ENCODE measurements at places on chromosomes 2 and 18.

DNA sequence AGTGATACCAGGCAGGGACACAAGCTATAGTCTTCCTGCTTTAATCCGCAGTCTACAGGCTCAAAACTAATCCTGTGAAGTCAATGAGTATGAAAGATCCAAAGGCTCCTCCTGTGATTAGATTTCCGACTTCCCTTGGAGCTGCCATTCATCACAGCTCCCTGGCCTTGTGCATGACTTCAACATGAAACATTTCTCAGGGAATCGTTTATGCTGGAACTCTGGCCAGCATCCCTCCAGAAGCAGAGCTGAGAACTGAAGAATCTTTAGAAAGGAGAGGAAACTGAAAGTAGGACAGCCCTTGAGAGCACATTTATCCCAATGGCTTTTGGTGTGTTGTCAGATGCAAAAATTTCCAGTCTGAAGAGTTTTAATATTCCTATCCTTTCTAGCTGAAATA is 84.3 kb upstream of the SESTD1 start:
- no peaks in the 10 kb centered on the region for H3K27me3 ChIP-seq
- H3K36me3 ChIP-seq = no peaks in the 10 kb centered on the region
- no peaks in the 10 kb centered on the region for H3K4me1 ChIP-seq
- H3K4me3 ChIP-seq = no peak overlapping the region

DNA sequence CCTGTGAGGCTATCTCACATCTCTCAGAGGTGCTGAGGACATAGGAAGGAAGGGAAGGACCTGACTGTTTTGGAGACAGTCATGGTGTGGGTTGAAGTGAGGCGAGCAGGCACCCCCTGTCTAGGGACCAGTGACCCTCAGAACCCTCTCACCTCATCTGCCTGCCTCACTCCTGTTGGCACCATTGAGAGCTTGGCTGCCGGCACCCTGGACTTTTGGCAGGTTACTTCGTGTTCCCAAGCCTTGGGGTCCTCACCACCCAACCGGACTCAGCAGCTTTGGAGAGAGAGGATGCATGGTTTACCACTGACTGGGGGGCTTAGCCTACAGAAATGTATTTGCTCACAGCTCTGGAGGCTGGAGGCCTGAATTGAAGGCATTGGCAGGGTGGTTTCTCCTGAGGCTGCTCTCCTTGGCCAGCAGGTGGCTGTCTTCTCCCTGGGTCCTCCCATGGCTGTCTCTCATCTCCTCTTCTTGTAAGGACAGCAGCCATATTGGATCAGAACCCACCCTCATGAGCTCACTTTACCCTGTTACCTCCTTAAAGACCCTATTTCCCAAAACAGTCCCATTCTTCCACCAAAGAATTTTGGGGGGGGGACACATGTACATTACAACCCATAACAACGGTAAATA is 142.0 kb downstream of the TSN start:
- no peaks in the 10 kb centered on the region for H3K36me3 ChIP-seq
- H3K4me3 ChIP-seq = no peak overlapping the region
- H3K27ac ChIP-seq = no peak overlapping the region
- H3K27me3 ChIP-seq = no peaks in the 10 kb centered on the region

GRCh38 chr2:48253301-48253700 is 276.7 kb upstream of the STON1 start:
- no peak overlapping the region for H3K27ac ChIP-seq
- H3K27me3 ChIP-seq = no peaks in the 10 kb centered on the region
- no peak for DNase-seq

DNA sequence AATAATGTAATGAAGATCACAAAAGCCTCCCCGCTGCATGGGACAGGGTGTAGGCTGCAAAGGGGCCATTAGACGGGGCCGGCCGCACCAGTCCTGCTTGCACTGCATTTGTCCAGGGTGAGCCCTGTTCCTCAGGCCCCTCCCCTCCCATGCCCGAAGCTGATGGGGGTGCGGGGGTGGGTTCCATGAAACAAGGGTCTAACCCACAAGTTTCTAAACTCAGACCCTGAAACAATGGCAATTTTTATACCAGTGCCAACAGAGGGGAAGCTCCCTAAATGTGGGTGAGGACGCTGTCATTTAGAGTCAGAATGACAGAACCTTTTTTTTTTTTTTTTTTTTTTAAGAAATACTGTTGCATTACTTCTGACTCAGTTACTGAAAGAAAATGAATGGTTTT is 39.7 kb downstream of the HS6ST1 start:
- H3K4me3 ChIP-seq = no peak overlapping the region
- H3K27me3 ChIP-seq = no peaks in the 10 kb centered on the region
- no peak for DNase-seq
- H3K36me3 ChIP-seq = peaks cover 2% of the 10 kb centered on the region

GRCh38 chr2:240200230-240201051 is 60.0 kb upstream of the OTOS start:
- no peak overlapping the region for H3K27ac ChIP-seq
- no peak overlapping the region for H3K4me3 ChIP-seq
- no peaks in the 10 kb centered on the region for H3K36me3 ChIP-seq
- peak; percentile 83 for DNase-seq
- no peaks in the 10 kb centered on the region for H3K4me1 ChIP-seq

DNA sequence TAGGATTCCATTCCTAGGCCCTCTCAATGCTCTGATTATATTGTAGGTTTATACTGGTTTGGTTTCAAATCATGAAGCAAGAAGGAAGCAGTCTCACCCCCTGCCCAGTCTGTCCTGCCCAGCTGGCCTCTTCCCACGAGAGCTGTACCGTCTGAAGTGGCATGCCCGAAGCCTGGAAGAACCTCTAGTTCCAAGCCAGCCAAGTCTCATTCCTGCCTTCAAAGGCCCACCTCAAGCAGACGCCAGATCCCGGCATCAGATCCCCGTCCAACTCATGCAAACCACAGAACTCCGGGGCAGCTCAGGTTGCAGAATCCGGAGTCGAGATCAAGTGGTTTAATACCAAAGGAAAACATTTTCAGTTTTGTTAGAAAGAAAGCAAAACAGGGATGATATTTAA is 234.4 kb downstream of the LPIN1 start:
- no peak overlapping the region for H3K27ac ChIP-seq
- no peaks in the 10 kb centered on the region for H3K27me3 ChIP-seq
- H3K4me3 ChIP-seq = no peak overlapping the region
- H3K4me1 ChIP-seq = no peaks in the 10 kb centered on the region

GRCh38 chr2:88765154-88765888 is 73.8 kb downstream of the RPIA start:
- no peaks in the 10 kb centered on the region for H3K36me3 ChIP-seq
- H3K4me1 ChIP-seq = no peaks in the 10 kb centered on the region
- peak; percentile 66 for DNase-seq
- no peak overlapping the region for H3K27ac ChIP-seq
- H3K27me3 ChIP-seq = peaks cover 2% of the 10 kb centered on the region

GRCh38 chr2:205767617-205768016 is 85.3 kb downstream of the NRP2 start:
- H3K4me1 ChIP-seq = no peaks in the 10 kb centered on the region
- no peak overlapping the region for H3K27ac ChIP-seq
- no peaks in the 10 kb centered on the region for H3K36me3 ChIP-seq
- no peak overlapping the region for H3K4me3 ChIP-seq
- H3K27me3 ChIP-seq = no peaks in the 10 kb centered on the region

DNA sequence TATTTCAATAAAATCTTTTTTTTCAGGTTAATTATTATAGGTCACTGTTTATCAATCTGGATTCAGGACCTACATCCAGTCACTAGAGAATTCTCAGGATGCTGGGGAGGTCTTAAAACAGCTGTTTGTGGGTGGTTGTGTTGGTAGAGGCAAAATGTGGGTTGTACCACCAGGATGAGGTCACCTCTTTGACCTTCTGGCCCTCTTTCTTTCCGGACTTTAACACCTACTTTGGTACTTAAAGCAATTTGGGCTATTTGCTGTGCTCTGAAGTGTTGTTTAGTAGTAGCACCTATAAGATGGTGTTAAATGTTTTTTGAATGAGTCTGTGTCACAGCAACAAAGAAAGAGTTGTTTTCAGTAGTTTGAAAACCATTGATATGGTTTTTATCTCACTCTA is 14.6 kb downstream of the EML4 start:
- H3K4me3 ChIP-seq = no peak overlapping the region
- H3K27ac ChIP-seq = no peak overlapping the region
- no peaks in the 10 kb centered on the region for H3K27me3 ChIP-seq
- H3K36me3 ChIP-seq = no peaks in the 10 kb centered on the region

DNA sequence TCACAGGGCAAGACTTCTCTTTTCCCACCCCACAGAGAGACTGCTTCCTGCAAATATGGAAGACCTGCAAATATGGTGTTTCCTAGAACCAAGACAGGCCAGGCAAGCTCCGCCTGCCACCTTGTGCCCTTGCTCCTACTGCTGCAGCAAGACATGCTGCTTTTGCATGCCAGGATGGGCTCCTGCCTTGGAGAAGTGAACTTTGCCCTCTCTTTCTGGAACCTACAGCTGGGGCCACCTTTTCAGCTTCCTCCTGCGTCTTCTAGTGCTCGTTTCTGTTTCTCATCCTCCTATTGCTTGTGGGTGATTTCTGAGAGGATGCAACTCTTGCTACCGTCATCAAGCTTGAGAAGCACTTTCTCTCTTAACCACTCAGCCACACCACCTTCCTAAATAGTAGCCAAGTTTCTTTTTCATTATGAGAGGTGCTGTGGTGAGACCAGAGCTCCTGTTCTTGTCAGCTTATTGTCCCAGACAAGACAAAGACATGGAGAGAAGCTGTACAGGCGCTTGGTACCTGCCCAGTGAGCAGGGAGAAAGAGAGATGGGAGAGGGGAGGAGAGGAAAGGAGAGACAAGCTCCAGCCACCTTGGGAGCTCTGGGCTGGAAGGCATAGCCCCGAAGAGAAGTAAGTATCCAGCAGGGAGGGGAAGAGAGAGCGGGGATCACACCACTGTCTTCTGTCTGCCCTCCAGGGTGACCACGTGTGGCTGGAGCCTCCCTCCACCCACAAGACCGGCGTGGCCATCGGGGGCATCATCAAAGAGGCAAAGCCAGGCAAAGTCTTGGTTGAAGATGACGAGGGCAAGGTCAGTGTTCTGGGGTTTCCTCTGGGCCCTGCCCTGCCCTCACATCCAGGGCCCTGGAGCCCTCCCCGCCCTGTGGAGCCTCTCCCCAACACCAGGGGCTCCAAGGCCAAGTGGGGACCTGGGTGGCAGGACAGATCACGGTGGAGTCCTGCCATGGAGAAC is 28.3 kb downstream of the MYO7B start:
- no peak for DNase-seq
- no peak overlapping the region for H3K27ac ChIP-seq
- no peaks in the 10 kb centered on the region for H3K36me3 ChIP-seq
- H3K27me3 ChIP-seq = no peaks in the 10 kb centered on the region
- H3K4me1 ChIP-seq = no peaks in the 10 kb centered on the region
- no peak overlapping the region for H3K4me3 ChIP-seq

- peak; percentile 90 for DNase-seq
- no peaks in the 10 kb centered on the region for H3K27me3 ChIP-seq
- peak overlapping the region; percentile 93 for H3K27ac ChIP-seq
- H3K4me3 ChIP-seq = peak overlapping the region; percentile 46
- H3K4me1 ChIP-seq = peaks cover 6% of the 10 kb centered on the region
- H3K36me3 ChIP-seq = no peaks in the 10 kb centered on the region
Observed at GRCh38 chr2:42102024-42102590, 54.3 kb downstream of the PKDCC start.

- H3K4me3 ChIP-seq = no peak overlapping the region
- DNase-seq = no peak
Observed at GRCh38 chr18:154151-154550, 4.2 kb upstream of the USP14 start.

DNA sequence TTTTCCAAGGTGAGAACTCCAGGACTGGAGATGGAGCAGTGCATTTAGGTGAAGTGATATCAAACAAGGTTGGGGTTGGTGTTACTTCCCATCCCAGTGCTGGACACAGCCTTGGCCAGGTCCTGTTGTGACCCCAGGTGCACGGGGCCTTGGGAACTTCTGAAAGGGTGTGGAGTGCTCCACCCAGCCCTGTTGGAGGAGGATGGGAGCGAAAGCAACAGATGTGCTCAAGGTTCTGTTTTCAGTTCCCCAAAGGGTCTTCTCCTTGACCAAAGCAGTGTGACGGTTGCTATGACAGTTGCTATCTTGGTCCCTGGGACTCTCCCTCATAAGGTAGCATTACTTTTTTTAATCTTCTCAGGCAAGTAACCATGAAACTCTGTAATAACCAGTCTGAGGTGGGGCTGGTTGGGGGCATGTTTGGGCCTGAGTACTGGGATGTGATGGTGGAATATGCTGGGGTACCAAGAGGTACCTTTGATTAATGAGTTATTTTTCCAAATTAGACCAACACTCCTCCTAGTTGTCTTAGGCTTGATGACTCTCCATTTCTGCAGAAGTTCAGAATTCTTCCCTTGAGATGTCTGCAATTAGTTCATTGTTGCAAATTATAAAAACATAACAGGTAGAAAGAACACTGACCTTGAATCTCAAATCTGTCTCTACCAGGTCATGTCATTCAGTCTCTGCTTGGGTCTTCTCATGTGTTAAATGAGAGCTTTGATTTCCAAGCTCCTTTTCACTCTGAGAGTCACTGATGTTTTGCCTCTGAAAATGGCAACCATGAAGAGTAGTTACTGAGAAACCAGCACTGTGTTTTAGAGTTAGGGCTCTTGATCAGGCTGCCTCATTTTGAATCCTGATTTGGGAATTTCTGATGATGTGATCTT is 154.5 kb downstream of the RPIA start:
- no peaks in the 10 kb centered on the region for H3K27me3 ChIP-seq
- no peak for DNase-seq
- no peaks in the 10 kb centered on the region for H3K4me1 ChIP-seq

GRCh38 chr2:174971868-174972781 is 33.1 kb downstream of the CHN1 start:
- no peaks in the 10 kb centered on the region for H3K27me3 ChIP-seq
- no peak overlapping the region for H3K4me3 ChIP-seq
- no peak for DNase-seq
- H3K36me3 ChIP-seq = no peaks in the 10 kb centered on the region
- no peak overlapping the region for H3K27ac ChIP-seq

GRCh38 chr2:175233135-175233719 is 51.7 kb upstream of the ATP5MC3 start:
- no peaks in the 10 kb centered on the region for H3K36me3 ChIP-seq
- no peak overlapping the region for H3K4me3 ChIP-seq
- H3K27me3 ChIP-seq = no peaks in the 10 kb centered on the region
- no peaks in the 10 kb centered on the region for H3K4me1 ChIP-seq
- no peak for DNase-seq
